G401 (cell line): ENCODE measurements at places on chromosomes 4 and X. TPM values are rescaled to one million over a fixed set of nuclear protein-coding genes. Genes with fewer than 3 reads are reported as not detected.

GRCh38 chr4:170270628-170271027 lies 180.9 kb upstream of the AADAT start:
- no peak for DNase-seq

DNA sequence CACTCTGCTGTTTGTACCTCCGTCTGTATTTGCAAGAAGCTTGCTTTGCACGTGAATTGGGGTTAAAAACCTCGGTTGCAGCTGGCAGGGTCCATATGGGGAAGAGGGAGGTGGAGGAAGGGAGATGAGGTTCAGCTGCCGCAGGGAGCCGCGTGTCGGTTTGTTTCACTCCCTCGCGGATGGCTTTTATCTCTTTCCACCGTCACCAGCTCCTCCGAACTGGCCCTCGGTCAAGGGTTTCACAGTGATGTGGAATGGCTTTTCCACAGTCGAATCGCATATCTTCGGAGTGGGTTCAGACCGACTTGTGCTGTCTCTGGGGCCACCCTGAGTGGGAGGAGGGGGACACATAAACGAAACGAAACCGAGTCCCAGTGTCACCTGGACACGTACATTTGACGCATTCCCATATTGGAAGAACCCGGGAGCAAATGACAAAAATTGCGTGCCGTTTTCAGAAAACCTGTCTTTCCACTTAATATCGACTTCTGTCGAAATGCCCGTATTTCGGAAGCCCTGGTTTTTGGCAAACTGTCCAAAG lies 929 bp downstream of the ZBTB33 start:
- DNase-seq: peak; percentile 34

Gene ATP2B3
- not detected in 2 replicates for total RNA-seq

DNA sequence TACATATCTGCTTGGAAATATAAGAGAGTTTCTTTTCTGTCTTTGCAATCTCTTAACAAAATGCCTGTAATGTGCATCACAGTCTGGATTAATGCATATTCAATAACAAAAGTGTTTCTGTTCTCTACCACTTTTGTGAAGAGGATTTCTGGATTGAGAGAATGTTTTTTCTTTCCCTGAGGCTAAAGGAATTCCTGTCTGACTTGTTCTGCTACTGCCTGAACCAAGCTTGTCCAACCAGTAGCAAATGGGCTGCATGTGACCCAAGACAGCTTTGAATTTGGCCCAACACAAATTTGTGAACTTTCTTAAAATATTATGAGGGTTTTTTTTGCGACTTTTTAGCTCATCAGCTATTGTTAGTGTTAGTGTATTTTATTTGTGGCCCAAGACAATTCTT lies 1133.9 kb downstream of the SH3BGRL start:
- DNase-seq: no peak

GRCh38 chrX:41661366-41662095 lies 27.2 kb upstream of the GPR34 start:
- DNase-seq: no peak

DNA sequence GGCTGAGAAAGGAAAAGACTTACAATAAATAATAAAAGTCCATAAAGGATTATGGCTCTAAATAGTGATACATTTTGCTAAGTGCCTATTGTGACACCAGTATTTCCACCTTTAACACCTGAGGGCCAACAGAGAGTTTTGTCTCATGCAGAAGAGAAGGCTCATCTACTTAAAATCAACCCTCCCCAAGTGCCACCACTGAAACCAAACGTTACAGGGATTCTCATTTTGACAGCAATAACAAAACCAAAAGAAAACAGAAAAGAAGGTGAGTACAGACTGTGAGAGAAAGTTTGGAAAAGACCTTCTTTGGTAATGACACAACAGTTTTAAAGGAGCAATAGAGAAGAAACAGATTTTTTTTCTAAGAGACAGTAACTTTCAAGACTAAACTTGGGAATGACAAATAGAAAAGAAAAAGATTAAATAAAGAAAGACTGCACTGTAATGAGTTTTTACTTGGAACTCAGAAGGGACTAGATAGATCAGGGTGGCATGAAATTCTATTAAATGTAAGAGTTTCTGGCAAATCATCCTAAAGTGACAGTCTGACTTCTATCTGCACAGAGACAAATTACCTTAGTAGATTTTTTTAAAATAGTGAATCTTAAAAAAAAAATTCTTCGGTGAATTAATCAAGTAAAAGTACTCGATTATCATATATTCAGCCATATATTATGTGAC lies 109.7 kb downstream of the ZNF827 start:
- no peak for DNase-seq

Gene QRFPR
- not detected in 2 replicates for total RNA-seq

Gene SOD3
- not detected in 2 replicates for total RNA-seq

- no peak for DNase-seq
These were observed 207.7 kb downstream of the RCHY1 start for GRCh38 chr4:75306506-75306905.

DNA sequence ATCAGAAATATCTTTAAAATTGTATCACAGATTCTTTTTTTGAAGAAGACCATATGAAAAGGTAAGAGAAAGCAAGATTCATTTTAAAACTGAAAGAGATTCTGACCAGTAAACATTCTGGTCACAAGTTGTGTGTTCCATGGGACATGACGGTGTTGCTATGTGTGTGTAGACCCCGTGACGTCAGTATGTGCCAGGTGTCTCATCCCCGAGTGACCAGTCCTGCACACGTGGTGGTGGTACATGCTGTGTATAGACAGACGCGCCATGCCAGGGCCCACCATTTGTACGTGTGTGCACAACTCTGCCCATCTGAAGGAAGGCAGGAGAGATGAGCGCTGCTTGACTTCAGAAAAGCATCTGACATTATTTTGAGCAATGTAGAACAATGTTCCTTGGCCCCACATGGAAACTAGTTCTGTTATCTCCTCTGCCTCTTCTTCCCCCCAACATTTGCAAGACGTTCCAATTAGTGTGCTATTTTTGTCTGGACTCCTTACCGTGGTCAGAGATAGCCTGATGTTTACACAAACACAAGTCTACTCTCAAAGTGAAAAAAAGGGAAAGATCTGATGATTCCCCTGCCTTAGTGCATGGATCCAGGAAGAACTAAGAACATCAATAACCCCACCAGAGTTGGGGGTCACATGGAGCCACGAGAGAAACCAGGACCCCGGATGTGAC lies 51.2 kb downstream of the IRF2 start:
- DNase-seq: no peak

- no peak for DNase-seq
These were observed 23.7 kb downstream of the MAGEB1 start for GRCh38 chrX:30270639-30271038.

DNA sequence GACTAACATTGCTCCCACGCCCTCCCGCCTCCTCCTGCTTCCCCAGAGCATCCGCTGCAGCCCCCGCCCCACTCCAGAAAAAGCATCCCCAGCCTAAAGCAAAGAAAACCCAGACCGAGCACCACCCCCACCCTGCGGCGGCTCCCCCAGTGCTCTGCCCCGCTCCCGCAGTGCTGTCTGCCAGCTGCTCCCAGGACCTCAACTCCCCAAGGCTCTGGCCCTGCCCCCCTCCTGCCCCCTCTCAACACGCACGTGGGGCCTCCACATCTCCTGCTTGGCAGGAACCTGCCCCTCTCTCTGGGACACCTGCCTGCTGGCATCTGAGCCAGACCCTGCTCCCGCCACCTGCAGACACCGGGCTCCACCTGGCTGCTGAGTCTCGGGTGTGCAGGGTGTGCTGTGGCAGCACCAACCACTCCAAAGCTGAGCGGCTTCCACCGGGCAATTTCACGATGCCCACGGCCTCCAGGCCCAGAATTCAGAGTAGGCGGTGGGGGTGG lies 79.4 kb downstream of the FAM53A start:
- DNase-seq: peak; percentile 84

- no peak for DNase-seq
These were observed 90.0 kb upstream of the GATB start for GRCh38 chr4:151850791-151851213.

DNA sequence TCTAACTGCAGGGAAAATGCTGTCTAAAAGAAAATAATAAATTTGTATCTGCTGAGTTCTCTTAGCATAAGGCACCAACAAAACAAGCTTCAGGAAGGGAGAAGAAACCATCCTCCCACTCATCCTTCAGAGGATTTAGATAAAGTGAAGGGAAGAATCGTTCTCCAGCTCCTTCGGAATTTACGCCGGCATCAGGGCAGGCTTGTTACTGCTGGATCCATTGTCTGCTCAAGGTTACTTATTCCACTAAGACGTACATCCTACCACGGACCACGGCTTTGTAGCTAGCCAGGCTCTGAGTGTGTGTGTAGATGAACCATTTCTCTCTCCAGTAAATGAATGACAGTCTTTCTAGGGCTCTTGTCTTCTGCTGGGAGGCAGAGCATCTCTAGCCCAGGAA lies 60.4 kb downstream of the HAND2 start:
- DNase-seq: no peak

Gene OSTC
- 94.7 and 100 TPM in 2 replicates for total RNA-seq

- DNase-seq: no peak
These were observed 2265.1 kb downstream of the PCDH7 start for GRCh38 chr4:32985256-32985655.

DNA sequence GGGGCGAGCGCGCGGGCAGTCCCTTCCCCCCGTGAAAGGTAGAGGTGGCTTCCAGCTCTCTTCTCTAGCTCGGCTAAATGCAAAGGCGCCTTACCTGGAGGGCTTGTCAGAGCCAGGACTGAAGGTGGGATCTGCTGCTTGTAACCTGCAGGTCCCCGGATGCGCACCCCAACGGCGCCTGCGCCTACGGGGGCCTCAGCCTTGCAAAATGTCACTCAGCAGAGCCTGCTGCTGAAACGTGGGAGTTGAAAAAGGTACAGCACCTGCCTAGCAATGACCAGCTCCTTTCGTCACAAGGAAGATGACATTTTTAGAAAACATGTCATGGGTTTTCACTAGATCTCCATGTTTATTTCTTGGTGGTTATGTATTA lies 583 bp downstream of the ABHD18 start:
- peak; percentile 69 for DNase-seq

- no peak for DNase-seq
These were observed 1.4 kb upstream of the MAGED1 start for GRCh38 chrX:51891821-51892551.

GRCh38 chr4:168451744-168452390 lies 28.4 kb downstream of the DDX60L start:
- no peak for DNase-seq

- no peak for DNase-seq
These were observed 164.8 kb upstream of the PITX2 start for GRCh38 chr4:110787707-110788106.

DNA sequence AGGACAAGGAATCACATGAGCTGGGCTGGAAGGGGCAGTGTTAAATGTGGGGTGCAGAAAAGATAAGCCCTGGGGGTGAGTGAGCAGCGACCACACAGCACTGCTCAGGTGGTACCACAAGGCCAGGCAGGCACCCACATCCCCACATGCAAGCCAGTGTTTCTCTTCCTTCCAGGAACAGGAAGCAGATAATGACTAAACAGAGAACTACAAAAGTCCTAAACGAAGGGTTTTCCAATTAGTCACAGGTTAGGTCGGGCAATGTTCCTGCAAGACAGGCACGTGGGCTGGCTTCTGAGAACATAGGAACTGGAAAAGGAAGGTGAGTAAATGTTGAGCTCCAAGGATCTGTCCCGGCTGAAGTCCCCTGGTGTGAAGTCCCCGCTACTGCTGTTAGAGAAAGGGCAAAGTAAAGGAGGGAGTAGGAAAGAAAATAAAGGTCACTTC lies 19.5 kb downstream of the RELL1 start:
- DNase-seq: peak; percentile 55

GRCh38 chrX:45344594-45344993 lies 143.9 kb upstream of the DIPK2B start:
- DNase-seq: no peak

DNA sequence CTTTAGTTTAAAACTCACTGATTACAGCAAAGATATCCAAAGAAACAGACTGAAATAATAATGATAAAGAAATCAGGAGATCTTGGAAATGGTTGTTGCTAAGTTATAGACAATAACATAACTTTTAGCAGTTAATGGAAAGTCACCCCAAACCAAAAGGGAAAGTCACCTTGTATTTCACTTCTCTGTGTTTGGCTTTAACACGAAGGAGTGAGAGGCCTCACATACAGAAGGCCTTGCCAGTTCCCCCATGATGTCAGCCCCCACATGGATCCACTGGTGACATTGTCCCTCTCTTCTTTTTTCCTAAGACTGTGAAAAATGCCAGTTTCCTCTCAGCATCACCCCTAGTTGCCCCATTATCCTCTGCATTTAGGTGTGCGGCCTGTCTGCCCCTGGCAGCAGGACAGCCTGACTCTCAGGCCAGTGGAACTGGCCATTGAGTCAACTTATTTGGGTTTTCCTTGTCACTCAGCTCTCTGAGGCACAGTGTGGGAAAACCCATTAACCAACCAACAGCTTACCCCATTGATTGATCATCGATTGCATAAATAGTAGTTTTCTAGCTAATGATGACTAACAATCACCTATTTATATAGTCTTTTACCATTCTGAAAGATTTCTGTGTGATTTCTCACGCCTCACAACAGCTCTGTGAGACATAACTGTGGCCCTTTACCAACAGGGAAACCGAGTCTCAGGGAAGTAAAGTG lies 308.1 kb downstream of the PTTG2 start:
- DNase-seq: no peak

DNA sequence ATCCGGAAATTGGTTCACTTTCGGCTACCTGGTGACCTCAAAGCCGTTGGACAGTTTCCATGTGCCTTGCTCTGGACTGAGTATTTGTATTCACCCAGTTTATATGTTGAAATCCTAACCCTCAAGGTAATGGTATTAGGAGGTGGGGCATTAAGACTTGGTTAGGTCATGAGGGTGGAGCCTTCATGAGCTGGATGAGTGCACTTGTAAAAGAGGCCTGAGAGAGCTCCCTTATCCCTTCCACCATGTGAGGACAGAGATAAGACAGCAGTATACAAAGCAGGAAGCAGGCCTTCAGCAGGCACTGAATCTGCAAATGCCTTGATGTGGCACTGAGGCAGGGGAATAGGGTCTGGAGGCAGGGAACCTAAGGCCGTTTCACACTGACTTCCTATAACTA lies 5.3 kb upstream of the OPHN1 start:
- DNase-seq: no peak

Gene ARHGAP6
- total RNA-seq: not detected in 2 replicates

DNA sequence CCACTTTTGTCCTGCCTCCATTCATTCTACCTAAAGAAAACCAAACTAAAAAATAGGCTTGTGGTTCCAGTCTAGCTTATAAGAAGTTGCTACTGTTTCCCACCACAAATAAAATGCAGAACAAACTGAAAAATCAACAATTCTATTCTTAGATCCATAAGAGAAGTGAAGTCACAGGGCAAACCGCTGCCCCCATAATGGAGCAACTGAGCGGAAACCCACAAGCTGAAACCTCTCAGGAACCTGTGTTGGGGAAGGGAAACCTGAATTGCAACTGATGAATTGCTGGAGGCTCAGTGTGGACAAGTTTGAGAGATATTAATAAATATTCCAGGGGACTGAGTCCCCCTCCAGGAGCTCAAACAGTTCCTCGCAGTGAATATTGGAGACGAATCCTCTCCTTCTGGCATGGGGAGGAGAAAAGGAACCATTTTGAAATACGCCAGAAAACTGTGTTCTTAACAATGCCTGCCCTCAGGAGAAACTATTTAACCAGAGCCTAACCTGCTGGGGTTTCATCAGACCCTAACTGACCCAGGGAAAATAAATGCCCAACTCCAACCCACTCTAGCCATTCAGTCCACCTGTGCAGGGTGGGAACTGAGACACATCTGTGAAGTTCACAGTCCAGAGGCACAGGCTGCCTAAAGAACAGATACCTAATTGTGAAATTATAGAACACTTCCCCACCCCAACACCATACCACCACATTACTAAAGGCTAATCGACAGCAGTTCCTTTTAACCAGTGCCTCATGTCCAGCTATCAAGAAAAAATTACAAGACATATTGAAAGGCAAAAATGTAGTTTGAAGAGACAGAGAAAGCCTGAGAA lies 22.8 kb upstream of the SH3RF1 start:
- DNase-seq: no peak
